Stimulated activated CD4-positive, alpha-beta T cell treated with anti-CD3 and anti-CD28 coated beads, TNF-alpha, amount 100 ng/mL, for 24 hours (primary cell): ENCODE measurements at places on chromosomes 2 and 18.

DNA sequence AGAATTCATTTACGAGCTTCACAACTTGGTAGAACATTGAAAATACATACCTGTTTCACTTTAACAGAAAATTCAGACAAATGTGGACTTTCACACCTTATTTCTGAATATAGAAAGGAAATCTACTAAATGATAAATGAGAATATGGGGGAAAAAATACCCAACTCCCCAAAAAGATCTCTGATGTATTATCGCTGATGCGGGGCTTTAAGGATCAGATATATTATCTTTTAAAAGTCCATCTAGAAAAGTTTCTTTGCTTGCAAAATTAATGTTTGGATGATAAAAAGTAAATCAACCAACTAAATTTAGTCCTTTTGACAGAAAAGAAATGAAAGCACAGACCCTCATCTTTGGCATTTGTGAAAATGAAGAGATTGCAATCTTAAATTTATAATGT, 540.1 kb upstream of the CHAC2 start:
- DNase-seq = no peak

GRCh38 chr2:192604295-192604694, 409.6 kb upstream of the TMEFF2 start:
- DNase-seq = no peak

DNA sequence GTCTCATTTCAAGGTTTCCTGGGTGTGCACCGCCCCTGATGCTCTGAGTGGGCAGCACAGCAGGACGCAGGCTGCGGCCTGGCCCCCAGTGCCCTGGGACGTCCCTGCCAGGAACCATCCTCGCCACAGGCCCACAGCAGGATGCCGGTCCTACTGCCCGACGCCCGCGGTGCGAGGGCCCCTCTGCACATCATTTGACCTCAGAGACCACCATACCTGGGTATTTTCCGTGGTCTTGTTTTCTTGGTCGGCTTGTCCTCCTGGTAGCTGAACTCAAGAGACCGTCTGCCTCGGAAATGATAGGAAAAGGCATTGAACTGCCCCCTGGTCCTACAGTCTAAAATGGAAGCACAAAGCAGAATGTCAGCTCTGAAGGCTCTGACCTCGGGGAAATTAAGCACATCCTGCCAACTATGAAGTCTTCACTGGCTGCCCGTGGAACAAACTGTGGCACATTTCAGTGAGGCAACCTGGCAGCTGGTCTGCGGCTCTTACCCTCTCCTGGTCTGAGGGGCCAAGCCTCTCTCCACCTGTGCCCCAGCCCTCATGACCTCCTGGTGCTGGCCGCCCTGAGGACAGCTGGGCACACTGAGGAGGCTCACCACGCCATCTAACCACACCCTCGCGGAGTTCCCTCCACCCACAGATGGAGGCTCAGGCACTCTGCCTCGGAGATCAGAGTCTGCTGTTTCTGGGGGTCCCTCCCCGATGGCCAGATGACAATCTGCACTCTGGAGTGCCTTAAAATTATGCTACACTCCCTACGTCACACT, 105.0 kb downstream of the PXDN start:
- DNase-seq = no peak

DNA sequence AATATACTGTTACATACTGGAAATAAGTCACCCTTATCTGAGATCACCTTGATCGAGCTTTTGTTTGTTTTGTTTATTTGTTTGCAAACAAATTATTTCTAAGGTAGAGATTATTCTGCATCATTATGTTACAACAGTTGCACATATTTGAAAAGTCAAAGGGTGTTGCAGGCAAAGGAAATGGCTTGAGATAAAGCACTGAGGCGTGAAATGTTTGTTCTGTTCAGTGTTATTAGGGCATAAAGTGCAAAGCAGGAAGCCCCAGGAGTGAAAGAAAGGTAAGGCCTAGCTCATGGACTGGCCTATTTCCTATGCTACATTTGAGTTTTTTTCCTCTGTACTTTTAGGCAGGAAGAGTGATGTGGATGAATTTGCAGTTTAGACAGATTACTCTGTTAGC, 1815.6 kb upstream of the LRRTM1 start:
- no peak for DNase-seq
